A549 treated with Hydrocortisone at 1 μM for 4 hours (cell line): ENCODE measurements at places on chromosomes 11 and 22. TPM values are rescaled to one million over a fixed set of nuclear protein-coding genes. Genes with fewer than 3 reads are reported as not detected.

OR5B21 gene
- not detected in 5 replicates for total RNA-seq

DNAL4 gene
- total RNA-seq = 9.2 to 11.1 TPM (median 10.0 TPM) in 5 replicates

FADS2 gene
- total RNA-seq = 342 to 446 TPM (median 392 TPM) in 5 replicates

RAC2 gene
- 0.09 to 0.25 TPM (median 0.21 TPM) in 5 replicates for total RNA-seq

ROBO3 gene
- 2.0 to 3.8 TPM (median 2.9 TPM) in 5 replicates for total RNA-seq

DPAGT1 gene
- total RNA-seq = 31.5 to 39.9 TPM (median 37.0 TPM) in 5 replicates

CBY1 gene
- total RNA-seq = 15.7 to 17.1 TPM (median 16.0 TPM) in 5 replicates

PTPN5 gene
- total RNA-seq = 0.02 TPM in 1 of 5 replicates, not detected in the others
